ENCODE measurements at places on chromosomes 5 and 9.

GRCh38 chr5:150320044-150320613, 17.4 kb upstream of the ARSI start:
- DNase-seq: no peak

GRCh38 chr5:158430166-158430797, 571.3 kb upstream of the CLINT1 start:
- no peak for DNase-seq

- no peak for DNase-seq
These were observed 13.3 kb upstream of the LPCAT1 start for GRCh38 chr5:1536871-1537602.

DNA sequence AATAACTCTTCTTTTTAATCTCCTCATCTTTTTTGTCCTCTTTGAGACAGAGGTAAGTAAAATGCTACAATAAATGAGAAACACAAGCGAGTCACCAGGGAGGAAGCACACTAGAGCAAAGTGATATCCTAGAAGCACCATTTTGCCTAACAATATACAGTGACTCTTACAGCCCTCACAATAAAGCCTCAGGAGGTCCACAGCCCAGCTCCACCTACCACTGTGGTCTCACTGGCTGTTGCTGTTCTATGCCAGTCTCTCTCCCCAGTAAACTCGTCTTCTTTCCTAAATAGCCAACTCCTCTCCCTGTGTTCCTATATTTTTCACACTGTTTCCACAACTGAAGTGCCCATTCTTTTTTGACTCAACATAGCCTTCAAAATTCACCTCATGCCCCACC, 44.3 kb downstream of the TNFSF15 start:
- DNase-seq: no peak

- no peak for DNase-seq
These were observed 65.2 kb downstream of the SREK1 start for GRCh38 chr5:66209350-66209749.

DNA sequence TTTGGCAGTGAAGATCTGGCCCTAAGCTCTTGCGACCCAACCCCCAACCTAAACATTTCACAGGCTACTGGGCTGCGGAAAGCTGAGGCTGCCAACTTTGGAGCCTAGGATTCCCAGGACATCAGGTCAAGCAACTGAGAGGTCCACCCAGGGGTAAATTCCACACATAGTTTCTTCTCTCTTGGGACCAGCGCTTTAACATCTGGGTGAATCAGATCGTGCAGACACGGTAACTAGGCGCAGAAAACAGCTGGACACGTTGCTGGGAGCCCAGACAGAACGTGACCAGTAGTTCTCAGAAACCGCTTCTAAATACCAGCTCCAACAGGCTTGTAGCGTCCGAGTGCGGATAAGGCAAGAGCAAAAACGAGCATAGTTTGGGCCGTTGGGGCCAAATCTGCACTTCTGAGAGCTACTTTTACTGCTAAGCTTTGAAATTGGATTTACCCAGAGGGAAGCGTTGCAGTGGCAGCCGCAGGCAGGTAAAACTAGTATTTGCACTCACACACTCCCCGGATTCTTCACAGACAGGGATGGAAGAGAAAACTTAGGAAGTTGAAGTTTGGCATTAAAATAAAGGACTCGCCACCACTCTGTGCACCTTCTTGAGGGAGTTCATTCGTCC, 11.8 kb downstream of the ITGA1 start:
- DNase-seq: no peak

All from activated CD8-positive, alpha-beta memory T cell treated with anti-CD3 and anti-CD28 coated beads for 1 hour (primary cell).